ENCODE measurements at places on chromosomes 11 and 22. TPM values are rescaled to one million over a fixed set of nuclear protein-coding genes. Genes with fewer than 3 reads are reported as not detected.

DNA sequence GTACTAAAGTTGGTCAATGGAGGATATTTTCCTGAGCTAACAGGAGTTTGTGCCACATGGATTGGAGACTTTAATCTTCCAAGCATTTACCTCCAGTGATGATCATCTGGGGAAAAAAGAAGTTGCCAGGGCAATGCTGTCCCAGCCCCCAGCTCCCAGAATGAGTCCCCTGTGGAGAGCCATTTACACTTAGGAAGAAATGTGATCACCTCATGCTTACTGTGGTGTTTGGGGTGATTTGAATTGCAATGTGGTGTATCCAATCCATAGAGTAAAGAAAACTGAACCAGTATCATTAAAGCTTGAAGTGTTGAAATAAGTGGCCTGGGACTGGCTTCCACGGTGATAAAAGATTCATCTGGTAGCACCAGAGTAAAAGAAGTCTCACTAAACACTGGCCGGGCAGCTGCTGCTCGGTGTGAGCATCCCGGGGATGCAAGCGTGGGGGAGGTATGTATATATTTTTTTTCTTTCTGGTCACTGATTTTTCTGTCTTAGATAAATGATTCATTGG lies 117.2 kb upstream of the NTM start:
- DNase-seq, result no peak

DNA sequence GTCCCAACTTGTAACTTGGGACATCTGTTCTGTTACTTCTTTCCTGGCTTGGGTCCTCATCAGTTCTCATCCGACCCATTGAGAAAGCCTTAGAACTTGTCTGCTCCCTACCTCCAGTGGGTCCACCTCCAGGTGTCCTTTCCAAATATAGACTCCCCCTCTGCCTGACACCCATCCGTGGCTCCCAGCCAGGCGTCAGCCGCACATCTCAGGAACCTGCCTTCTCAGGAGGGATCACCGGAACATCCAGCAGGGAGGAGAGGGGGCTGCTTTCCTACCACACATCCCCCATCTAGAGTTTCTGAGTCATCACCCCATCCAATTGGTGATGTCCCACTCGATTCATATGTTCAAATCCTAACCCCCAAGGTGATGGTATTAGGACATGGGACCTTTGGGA lies 36.5 kb downstream of the C11orf91 start:
- DNase-seq, result no peak

- no peak for DNase-seq
Observed at GRCh38 chr22:25748140-25748539, 6.2 kb downstream of the MYO18B start.

The UBQLN3 gene
- total RNA-seq, result 1.7 TPM

The SLC1A2 gene
- total RNA-seq, result 0.67 TPM

The TEAD1 gene
- 71.5 TPM for total RNA-seq

The SSTR3 gene
- 0.13 TPM for total RNA-seq

The ALDH3B1 gene
- 3.2 TPM for total RNA-seq
